NCI-H524 (cell line): ENCODE measurements at places on chromosomes 6 and 20.

DNA sequence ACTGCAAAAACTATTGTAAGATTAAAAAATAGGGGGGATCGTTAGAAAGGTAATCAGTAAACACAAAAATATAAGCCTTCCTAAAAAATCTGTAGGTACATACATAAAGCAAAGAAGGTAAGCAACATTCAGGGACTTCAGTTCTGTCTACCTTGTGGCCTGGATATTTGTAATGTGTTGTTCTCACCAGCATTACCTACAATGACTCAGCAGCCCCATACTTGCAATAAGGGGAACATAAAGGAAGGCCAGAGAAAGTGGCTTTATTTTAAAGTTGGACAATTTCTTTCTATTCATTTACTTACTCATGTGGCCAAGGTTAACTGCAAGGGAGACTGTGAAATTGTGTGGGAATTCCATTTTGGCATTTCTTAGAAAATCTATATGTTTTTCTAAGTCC lies 277.2 kb upstream of the PREP start:
- DNase-seq = no peak

GRCh38 chr6:12324099-12324498 lies 33.9 kb downstream of the EDN1 start:
- no peak for DNase-seq

- DNase-seq = no peak
Measured at GRCh38 chr6:22437665-22438064, 131.7 kb upstream of the HDGFL1 start.

DNA sequence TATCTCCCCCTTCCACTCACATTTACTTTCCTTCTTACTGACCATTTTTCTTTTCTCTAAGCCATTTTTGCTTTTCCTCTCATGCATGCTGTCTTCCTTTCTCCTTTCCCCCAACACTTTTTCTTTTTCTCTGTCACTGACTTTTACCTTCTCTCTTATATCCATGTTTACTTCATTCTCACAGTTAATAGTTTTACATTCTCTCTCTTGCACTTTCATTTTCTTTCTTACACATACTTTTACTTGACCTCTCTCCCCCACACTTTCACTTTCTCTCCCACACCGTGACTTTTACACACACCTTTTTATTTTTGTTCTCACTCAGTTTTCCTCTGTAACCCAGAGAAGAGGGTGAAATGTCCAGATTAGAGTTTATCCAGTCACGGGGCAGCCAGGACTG lies 636.3 kb downstream of the PTPRT start:
- DNase-seq = no peak

GRCh38 chr6:108960601-108961000 lies 112.4 kb downstream of the ARMC2 start:
- DNase-seq = no peak

- no peak for DNase-seq
Measured at GRCh38 chr6:24931718-24932691, 3.8 kb downstream of the RIPOR2 start.

- DNase-seq = no peak
Measured at GRCh38 chr6:99563056-99563723, 5.3 kb downstream of the CCNC start.

DNA sequence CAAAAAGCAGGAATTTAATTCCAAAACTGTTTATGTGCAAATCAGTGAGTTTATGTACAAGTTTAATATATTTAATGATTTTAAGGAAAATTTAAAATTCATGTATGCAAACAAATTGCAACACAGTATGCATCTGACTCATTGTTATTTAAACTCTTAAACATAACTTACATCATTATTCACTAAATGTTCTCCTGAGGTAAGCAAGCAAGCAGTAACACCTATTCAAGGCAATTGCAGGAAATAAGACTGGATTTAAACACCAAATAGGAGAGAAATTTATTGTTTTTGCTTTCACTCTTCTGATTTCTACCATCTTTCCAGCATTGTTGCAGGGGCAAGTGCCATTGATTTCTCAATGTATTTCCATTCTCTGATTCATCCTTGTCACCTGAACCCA lies 239.5 kb downstream of the TFAP2A start:
- no peak for DNase-seq

GRCh38 chr20:57509665-57510237 lies 15.2 kb downstream of the CTCFL start:
- no peak for DNase-seq

GRCh38 chr6:12977806-12978205 lies 261.2 kb downstream of the PHACTR1 start:
- DNase-seq = no peak

DNA sequence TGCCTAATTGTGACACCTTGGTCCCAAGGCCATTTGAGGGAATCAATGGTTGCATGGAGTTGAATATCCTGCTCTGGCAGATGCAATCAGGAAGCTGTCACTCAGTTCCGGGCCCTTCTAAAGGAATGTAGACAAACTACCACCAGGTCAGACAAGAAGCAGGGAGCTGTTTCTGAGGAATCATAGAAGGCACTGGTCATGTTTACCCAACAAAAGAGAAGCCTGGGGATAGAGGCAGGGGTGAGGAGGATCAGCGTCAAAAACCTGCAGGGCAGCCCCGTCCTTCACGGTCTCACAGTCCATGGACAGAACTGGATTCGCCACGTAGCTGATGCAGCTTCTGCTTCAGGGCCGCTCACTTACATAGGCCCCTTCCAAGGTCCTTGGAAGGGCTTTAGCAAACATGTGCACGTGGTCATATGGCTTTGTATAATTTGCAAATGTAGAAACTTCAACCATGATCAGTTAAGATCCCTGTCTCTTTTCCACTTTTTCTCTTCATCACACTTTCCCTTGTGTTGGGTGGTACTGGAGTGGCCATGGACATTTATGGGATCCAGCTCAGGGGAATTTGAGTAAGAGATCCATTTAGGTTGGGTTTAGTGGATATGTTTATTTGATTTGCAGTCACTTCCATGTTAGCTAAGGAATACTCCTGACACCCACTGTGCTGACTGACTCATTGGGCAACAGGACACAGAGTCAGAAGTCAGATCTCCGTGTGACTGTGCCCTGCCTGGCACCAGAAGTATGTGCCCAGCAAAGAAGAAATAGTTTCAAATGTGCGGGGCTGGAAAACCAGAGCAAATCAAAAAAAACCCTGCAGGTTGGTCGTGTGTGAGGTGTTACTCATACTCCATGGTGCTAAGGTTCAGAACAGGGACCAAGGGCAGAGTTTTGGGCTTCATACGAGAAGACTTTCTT lies 60.0 kb upstream of the ZFAND3 start:
- no peak for DNase-seq

DNA sequence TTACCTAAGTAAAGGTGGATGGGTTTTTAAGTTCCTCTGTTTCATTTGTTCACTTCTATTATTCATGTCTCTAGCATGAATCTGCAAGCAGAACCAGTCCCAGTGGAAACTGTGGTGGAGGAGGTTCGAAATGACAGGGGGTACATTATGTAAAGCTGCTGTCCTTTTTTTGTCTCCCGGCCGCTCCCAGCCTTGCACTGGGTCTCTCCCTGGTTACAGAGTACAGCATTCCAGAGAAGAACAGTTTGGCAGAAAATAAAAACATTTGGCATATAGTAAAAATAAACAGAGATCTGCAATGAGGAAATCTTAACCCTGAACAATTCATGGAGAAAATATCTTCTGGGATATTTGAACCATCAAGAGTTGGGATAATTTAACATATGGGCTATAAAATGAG lies 34.6 kb upstream of the TAGAP start:
- DNase-seq = no peak

DNA sequence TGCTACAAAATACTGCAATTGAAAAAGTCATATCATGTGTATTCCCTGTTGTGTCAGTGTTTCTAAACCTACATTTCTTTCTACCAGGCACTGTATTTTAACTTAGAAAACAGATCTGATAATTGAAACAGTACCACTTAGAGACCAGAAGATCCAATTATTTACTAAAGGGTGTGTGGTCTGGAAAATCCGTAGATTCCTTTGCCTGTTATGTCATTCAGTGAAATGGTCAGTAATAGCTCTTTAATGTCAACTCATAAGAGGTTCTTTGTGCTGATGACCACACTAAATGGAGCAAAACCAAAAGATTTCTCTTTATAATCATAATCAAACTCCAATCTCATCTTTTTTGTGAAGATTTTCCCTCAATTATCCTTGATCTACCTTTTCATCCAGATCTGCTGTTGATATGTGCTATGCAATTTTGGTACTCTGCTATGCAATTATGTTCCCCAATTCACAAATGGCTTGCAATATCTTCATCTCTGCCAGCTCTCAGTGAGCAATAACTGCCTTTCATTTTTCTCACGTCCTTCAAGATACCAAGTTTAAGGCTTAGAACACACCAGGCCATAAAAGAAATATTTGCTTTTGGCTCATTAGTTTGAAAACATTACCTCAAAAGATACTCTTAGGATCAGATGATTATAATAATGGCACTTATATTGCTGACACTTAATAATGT lies 165.5 kb downstream of the MOXD1 start:
- no peak for DNase-seq

DNA sequence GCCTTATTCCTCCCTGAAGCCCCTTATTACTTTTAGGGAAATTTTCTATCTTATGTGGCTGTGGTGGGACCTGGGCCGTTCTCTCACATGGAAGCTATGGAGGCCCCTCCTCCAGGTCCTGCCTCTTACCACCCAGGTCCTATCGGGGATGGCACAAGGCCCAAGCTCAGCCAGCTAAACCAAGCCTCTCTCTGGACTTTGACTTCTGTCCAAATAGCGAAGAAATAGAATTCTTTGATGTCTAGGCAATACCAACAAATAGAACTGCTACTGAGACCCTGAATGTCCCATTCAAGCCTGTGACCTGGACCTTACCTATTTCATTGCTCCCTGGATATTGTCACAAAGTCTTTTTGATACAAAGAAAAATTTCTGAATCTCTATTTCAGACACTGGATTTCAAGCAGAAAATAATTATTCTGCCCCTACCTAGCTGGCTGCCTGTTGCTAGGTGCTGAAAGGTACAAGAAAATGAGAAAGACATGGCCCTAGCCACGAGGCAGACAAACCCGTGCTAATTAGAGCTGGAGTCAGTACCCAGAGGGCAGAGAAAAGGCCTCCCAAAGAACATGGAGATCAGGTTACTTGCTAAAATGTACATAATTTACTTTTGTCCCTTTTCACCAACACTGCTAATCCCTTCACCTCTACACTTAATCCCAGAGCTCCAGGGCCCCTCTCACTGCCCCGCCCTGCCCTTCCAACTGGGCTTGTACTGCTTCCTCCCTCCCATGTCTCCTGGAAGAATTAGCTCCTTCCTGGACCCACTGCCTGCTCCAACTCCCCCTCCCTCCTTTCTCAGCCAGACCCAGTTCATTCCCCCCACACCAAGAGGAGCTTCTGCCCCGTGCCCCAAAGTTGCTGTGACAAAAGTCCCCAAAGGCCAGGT lies 15.5 kb upstream of the NNAT start:
- DNase-seq = no peak

DNA sequence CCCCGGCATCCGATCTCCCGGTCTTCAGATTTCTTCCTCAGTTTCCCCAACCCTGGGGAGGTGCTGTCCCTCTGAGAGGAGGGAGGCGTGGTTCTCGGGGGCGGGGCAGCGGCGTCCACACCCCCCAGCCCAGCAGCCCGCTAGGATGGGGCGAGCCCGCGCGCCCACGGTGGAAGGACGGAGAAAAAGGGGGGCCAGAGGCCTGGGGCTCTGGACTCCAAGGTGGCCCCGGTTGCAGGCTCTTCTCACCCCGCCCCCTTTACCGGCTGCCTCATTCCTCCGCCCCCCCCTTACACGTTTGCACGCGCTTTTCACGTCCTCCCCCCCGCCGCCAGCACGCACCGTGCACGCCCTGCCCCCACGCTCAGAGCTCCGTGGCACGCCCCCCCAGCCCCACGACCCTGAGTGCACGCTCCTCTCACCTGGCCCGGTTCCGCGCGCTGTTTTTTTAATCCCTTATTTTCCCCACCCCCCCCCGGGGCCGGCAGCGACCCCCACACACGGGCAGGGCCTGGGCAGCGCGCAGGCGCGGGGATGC lies 402 bp downstream of the ZBTB12 start:
- DNase-seq = peak; percentile 56

DNA sequence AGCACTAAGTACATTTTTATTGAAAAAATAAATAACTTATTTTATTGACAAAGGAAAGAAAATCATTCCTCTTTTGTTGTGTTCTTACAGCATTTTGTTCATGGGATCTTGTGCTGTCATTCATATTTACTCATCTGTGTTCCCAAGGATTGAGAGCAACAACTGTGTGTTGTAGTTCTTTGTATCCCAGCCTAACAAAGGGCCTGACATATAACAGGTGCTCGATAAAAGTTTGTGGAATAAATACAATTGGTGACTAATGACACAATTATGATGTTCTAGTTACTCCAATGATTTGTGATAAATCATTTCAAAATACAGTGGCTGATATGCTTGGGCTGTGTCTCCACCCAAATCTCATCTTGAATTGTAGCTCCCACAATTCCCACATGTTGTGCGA lies 7.9 kb upstream of the OGFRL1 start:
- no peak for DNase-seq

DNA sequence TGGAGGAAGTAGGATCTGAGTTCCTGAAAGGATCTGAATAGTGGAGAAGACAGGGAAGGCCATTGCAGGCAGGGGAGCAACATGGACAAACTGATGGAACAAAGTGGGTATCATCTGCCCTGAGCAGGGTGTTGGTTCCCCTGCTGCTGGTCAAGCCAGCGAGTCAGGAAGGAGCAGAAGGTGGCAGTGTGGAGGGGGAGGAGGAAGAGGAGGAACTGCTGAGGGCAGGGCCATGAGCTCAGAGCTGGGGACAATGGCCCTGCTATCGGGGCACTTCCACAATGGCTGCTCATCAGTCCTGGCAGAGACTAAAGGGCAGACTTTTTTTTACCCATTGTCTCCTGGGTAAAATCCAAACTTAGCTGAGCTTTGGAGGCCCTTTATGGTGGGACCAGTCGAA lies 13.6 kb downstream of the CNBD2 start:
- DNase-seq = no peak

DNA sequence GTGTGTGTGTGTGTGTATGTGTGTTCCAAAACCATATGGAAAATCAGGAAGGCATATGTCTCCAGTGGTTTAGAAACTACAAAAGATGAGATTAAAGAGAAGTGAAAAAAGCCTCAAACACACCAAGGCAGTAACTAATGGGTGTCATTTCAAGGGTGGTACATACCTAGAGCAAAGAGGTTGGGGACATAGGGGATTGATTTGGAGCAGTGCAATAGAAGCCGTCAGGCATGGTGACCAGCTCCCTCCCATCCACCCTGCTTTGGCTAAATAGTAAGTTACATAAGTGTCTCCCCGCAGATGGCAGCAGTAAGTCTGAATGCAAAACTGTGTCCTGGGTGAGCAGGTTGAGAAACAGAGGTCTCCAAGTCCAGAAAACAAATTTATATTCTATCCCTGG lies 10.4 kb upstream of the ELMO2 start:
- peak; percentile 87 for DNase-seq

- DNase-seq = no peak
Measured at GRCh38 chr6:157333537-157333936, 10.2 kb upstream of the TMEM242 start.

DNA sequence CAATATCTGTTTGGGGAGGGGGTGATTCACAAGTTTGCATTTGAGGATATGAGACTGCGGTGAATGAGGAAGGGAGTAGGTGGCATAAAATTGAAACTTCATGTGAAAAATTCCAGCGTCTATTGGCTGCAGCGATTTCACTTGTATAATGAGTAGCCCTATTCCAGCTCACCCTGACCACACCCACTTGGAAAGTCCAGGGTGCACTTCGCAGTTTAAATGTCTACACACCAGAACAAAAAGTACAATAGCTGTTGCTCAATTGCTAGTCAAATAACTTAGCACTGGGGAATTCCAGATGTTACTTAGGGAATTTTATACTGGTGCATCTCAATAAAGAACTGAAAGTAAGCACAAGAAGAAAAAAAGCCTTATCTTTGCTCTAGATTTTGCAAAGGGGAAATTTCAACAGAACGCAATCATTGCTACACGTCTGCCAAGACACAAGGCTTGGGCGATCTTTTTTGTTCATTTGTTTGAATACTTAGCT lies 6.3 kb downstream of the TNFAIP3 start:
- DNase-seq = no peak
